Fibroblast of lung (primary cell): ENCODE measurements at places on chromosomes 6 and 20.

GRCh38 chr6:151551223-151551857 is 57.5 kb downstream of the CCDC170 start:
- H3K27ac ChIP-seq = no peak overlapping the region
- no peaks in the 10 kb centered on the region for H3K4me1 ChIP-seq
- no peaks in the 10 kb centered on the region for H3K27me3 ChIP-seq
- DNase-seq = no peak

DNA sequence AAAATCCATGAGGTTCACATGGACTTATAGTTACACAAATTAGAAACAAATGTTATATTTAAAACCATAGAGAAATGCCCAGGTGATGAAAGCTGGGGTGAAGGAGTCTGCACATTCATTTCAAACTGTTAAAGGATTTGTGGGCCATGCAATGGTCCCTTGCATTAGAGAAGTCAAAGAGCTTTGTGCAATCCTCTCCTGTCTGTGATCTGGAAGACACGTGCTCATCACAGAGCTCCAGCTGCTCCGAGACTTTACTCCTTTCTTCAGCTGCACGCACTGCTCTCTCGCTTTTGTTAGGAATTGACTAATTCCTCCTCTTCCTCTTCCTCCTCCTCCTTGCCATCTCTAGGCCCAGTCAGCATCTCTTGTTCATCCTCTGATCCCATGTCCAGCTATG is 4.1 kb upstream of the AIF1 start:
- H3K27ac ChIP-seq = no peak overlapping the region
- H3K27me3 ChIP-seq = peaks cover 3% of the 10 kb centered on the region
- no peaks in the 10 kb centered on the region for H3K4me1 ChIP-seq
- no peaks in the 10 kb centered on the region for H3K36me3 ChIP-seq
- no peak overlapping the region for H3K4me3 ChIP-seq

GRCh38 chr6:133778414-133779130 is 110.3 kb upstream of the TCF21 start:
- DNase-seq = peak; percentile 90
- H3K27ac ChIP-seq = no peak overlapping the region
- H3K4me1 ChIP-seq = no peaks in the 10 kb centered on the region
- H3K27me3 ChIP-seq = no peaks in the 10 kb centered on the region

- H3K4me3 ChIP-seq = no peak overlapping the region
- no peaks in the 10 kb centered on the region for H3K4me1 ChIP-seq
- no peak overlapping the region for H3K27ac ChIP-seq
- no peak for DNase-seq
- no peaks in the 10 kb centered on the region for H3K27me3 ChIP-seq
- peaks cover 1% of the 10 kb centered on the region for H3K36me3 ChIP-seq
Measured at GRCh38 chr6:135030056-135030473, 24.6 kb downstream of the HBS1L start.

DNA sequence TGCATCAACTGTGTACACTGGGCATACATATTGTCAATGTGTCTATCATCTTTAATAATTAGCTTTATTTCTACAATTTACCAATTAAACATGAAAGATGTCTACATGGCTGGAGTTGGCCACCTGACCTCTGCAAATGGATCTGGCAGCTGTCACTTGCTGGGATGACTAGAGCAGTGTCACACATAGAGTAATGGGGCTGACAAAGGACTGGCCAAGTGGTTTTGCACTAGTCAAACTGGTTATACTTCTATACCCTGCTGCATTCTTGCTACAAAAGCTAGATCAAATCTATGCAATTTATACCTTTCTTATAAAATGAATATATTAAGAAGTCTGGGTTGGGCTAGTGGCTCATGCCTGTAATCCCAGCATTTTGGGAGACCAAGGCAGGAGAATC is 99.3 kb downstream of the SESN1 start:
- no peak for DNase-seq
- no peaks in the 10 kb centered on the region for H3K4me1 ChIP-seq
- H3K27me3 ChIP-seq = no peaks in the 10 kb centered on the region
- H3K36me3 ChIP-seq = peaks cover 2% of the 10 kb centered on the region
- no peak overlapping the region for H3K4me3 ChIP-seq

GRCh38 chr6:113558431-113558830 is 298.7 kb upstream of the MARCKS start:
- H3K4me1 ChIP-seq = peaks cover 6% of the 10 kb centered on the region
- no peak for DNase-seq
- no peaks in the 10 kb centered on the region for H3K36me3 ChIP-seq
- no peak overlapping the region for H3K27ac ChIP-seq

- peak; percentile 16 for DNase-seq
- H3K27ac ChIP-seq = no peak overlapping the region
- H3K27me3 ChIP-seq = no peaks in the 10 kb centered on the region
- no peaks in the 10 kb centered on the region for H3K36me3 ChIP-seq
Measured at GRCh38 chr6:148831531-148831930, 84.7 kb downstream of the UST start.

GRCh38 chr6:166545156-166546034 is 41.1 kb downstream of the RAMACL start:
- H3K27ac ChIP-seq = no peak overlapping the region
- no peaks in the 10 kb centered on the region for H3K4me1 ChIP-seq
- H3K36me3 ChIP-seq = no peaks in the 10 kb centered on the region
- no peaks in the 10 kb centered on the region for H3K27me3 ChIP-seq

DNA sequence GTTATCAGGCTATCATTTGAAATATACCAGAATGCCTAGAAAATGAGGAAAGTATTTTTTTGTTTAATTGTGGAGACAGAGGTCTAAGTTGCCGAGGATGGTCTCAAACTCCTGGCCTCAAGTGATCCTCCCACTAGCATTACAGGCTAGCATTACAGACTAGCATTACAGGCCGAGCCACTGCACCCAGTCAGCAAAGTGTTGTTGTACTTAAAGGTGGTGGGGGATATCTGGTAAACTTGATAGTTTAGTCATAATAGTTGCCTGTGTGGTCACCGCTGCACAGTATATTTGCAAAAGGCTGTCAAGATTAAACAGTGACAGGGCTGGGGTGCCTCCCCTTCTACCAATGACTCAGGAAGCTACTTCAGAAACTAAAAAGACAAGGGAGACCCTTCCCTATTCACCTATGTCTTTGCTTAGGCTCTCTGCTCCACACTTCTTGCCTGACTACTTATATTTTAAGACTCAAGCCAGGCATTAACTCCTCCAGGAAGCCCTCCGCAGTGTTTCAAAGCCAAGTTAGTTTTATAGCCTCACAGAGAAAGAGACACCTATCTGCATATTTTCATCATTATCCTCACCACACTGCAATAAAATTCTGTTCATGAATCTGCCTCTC is 3.1 kb upstream of the AKIRIN2 start:
- H3K27ac ChIP-seq = peak overlapping the region; percentile 8
- peak; percentile 78 for DNase-seq
- H3K27me3 ChIP-seq = no peaks in the 10 kb centered on the region
- no peak overlapping the region for H3K4me3 ChIP-seq

GRCh38 chr6:21885532-21886114 is 292.1 kb downstream of the SOX4 start:
- H3K4me3 ChIP-seq = no peak overlapping the region
- peak; percentile 97 for DNase-seq
- H3K36me3 ChIP-seq = no peaks in the 10 kb centered on the region
- H3K27ac ChIP-seq = peak overlapping the region; percentile 26
- H3K27me3 ChIP-seq = no peaks in the 10 kb centered on the region

GRCh38 chr20:9508240-9508661 is 6.1 kb upstream of the LAMP5 start:
- peaks cover 29% of the 10 kb centered on the region for H3K27me3 ChIP-seq
- H3K4me1 ChIP-seq = no peaks in the 10 kb centered on the region
- no peak overlapping the region for H3K27ac ChIP-seq
- no peak for DNase-seq
- no peak overlapping the region for H3K4me3 ChIP-seq
- H3K36me3 ChIP-seq = no peaks in the 10 kb centered on the region

GRCh38 chr6:24867104-24867703 is 68.5 kb upstream of the ARMH2 start:
- H3K27ac ChIP-seq = no peak overlapping the region
- no peaks in the 10 kb centered on the region for H3K27me3 ChIP-seq
- no peak overlapping the region for H3K4me3 ChIP-seq
- H3K4me1 ChIP-seq = no peaks in the 10 kb centered on the region

GRCh38 chr6:159892053-159892452 is 1.3 kb downstream of the MAS1 start:
- no peak overlapping the region for H3K4me3 ChIP-seq
- H3K27ac ChIP-seq = no peak overlapping the region
- DNase-seq = no peak
- H3K4me1 ChIP-seq = no peaks in the 10 kb centered on the region

- H3K27me3 ChIP-seq = no peaks in the 10 kb centered on the region
- DNase-seq = no peak
- no peak overlapping the region for H3K4me3 ChIP-seq
- no peak overlapping the region for H3K27ac ChIP-seq
Measured at GRCh38 chr20:16027686-16028085, 545.6 kb downstream of the KIF16B start.

DNA sequence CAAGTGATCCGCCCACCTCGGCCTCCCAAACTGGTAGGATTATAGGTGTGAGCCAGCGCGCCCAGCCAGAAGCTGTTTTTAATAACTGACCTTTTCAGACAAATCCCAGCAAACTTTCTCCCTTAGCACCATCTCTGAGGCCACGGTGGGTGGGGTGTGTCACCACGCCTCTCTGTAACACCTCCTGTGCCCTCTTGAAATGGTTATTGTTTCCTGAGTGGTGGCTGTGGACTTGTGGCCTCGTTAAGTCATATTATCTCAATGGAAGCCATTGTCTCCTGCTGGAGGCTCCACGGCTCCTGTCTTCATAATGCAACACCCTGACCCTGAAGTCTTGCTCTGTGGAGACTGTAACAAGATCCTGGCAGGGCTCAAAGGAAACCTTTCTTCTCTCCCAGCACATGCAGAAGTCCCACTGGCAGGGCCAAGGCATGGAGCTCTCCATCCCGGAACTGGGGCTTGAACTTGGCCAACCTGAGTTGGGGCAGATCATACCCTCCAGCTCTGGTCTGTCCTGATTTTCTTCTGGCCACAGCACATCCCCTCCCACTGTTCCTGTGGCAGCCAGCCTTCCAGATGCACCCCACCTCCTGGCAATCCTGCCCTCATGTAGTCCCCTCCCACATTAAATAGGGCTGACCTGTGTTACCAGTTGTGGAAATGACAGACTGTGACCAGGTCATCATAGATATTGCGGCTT is 81.1 kb downstream of the SNX5 start:
- no peak overlapping the region for H3K4me3 ChIP-seq
- no peaks in the 10 kb centered on the region for H3K4me1 ChIP-seq
- no peak for DNase-seq
- H3K27ac ChIP-seq = no peak overlapping the region
- no peaks in the 10 kb centered on the region for H3K27me3 ChIP-seq

DNA sequence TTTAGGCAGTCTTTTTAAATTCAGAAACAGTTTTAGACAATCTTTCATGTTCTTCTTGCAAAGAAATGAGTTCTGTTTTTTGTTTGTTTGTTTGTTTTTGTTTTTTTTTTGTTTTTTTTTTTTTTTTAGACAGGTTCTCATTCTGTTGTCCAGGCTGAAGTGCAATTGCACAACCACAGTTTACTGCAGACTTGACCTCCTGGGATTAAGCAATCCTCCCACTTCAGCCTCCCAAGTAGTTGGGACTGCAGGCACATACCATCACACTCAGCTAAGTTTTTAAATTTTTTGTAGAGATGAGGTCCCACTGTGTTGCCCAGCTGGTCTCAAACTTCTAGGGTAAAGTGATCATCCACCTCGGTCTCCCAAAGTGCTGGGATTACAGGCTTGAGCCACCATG is 96.2 kb downstream of the OTOR start:
- H3K36me3 ChIP-seq = no peaks in the 10 kb centered on the region
- DNase-seq = no peak
- no peak overlapping the region for H3K4me3 ChIP-seq
- H3K4me1 ChIP-seq = no peaks in the 10 kb centered on the region
- no peak overlapping the region for H3K27ac ChIP-seq

- H3K27ac ChIP-seq = no peak overlapping the region
- no peak overlapping the region for H3K4me3 ChIP-seq
- DNase-seq = no peak
- no peaks in the 10 kb centered on the region for H3K27me3 ChIP-seq
Measured at GRCh38 chr6:144155529-144155928, 5.2 kb downstream of the STX11 start.

DNA sequence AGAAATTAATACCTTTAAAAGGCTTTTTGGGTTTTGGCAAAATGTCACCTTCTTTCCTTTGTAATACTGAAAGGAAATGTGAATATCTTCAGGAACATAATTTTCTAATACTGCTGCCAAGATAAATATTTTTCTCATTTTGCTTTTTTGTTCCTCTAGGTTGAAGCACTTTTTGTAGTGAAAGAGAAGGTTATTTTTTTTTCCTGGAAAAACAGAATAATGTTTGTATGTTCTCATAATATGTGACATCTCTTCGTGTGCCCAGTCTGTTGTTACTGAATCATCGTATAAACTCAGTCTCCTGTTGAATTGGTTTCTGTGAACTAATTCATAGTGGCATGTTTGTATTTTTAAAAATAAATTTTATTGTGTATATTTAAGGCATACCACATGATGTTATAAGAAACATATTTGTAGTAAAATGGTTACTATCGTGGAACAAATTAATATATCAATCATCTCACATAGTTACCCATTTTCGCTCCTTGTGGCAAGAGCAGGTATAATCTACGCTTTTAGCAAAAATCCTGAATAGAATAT is 74.4 kb downstream of the SH3BGRL2 start:
- DNase-seq = no peak
- no peak overlapping the region for H3K4me3 ChIP-seq
- H3K4me1 ChIP-seq = no peaks in the 10 kb centered on the region
- H3K36me3 ChIP-seq = no peaks in the 10 kb centered on the region
- no peaks in the 10 kb centered on the region for H3K27me3 ChIP-seq
- H3K27ac ChIP-seq = no peak overlapping the region

GRCh38 chr20:41738604-41739206 is 120.5 kb upstream of the CHD6 start:
- no peak overlapping the region for H3K27ac ChIP-seq
- peak; percentile 43 for DNase-seq
- H3K4me1 ChIP-seq = no peaks in the 10 kb centered on the region
- no peak overlapping the region for H3K4me3 ChIP-seq

DNA sequence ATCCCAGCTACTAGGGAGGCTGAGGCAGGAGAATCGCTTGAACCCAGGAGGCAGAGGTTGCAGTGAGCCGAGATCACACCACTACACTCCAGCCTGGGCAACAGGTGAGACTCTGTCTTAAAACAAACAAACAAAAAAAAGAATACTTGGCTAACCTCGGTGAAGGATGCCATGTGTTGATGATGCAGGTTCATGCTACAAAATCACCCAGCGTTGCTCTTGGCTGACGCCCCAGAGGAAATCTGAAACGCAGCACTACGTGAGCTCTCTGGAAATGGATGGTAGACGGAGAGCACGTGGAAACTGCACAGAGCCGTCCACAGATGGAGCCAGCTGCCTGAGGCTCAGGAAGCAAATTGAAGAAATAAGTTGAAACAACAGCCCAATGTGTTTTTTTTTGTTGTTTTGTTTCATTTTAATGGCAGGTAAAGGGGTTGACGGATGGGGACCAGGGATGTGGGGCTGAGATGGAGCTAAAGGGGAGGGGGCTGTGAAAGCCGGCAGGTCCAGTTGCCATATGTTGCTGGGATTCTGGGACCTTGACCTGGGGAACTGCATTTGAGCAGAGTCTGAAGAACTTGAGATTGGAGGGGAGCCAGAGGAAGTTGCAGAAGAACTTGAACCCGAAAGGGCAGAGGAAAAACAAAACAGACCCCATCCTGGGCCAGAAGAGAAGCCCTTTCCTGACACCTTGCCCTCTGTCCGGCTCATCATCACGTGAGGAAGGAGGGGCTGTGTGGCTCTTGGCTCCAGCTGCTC is 12.8 kb upstream of the MANBAL start:
- DNase-seq = peak; percentile 95
- H3K36me3 ChIP-seq = no peaks in the 10 kb centered on the region
- peaks cover 3% of the 10 kb centered on the region for H3K4me1 ChIP-seq
- H3K4me3 ChIP-seq = peak overlapping the region; percentile 27
- H3K27ac ChIP-seq = peak overlapping the region; percentile 16

- H3K36me3 ChIP-seq = no peaks in the 10 kb centered on the region
- no peaks in the 10 kb centered on the region for H3K27me3 ChIP-seq
Measured at GRCh38 chr6:113651920-113652319, 205.2 kb upstream of the MARCKS start.
